ENCODE measurements at places on chromosomes 5 and 9.

DNA sequence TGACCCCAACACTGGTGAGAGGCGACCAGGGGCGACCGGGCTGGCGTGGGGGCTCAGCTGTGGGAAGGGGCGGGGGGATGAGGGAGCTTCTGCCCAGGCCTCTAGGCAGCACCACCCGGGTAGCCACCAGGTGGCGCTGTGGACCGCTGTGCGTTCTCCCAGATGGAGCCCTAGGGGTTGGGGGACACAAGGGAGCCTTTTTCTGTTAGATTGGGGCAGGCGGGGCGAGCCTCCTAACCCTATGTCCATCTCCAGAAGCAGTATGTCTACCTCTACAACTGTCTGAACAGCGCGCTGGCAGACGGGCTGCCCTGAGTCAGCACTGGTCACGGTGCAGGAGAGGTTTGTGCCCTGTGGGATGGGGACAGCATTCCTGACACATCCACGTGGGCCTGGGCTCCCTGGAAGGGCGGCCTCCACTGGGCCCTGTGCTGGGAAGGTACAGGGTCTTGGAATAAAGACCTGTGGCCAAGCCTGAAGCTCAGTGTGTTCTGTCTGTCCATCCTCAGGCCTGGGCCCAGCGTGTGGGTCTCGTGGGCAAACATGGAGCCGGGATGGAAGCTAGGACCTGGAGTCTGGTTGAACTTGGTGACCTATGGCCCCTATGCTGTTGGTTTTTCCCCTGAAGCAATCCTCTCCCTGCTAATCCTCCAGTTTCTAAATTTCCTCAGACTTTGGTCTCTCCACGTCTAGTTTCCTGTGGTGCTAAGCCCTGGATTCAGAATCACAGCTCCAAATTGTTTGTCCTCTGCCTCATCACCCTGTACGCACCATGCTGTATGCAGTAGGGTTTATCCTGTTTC, 23.1 kb upstream of the SPTLC1 start:
- peak; percentile 33 for DNase-seq

- no peak for DNase-seq
Measured at GRCh38 chr9:75451505-75451904, 363.2 kb downstream of the OSTF1 start.

DNA sequence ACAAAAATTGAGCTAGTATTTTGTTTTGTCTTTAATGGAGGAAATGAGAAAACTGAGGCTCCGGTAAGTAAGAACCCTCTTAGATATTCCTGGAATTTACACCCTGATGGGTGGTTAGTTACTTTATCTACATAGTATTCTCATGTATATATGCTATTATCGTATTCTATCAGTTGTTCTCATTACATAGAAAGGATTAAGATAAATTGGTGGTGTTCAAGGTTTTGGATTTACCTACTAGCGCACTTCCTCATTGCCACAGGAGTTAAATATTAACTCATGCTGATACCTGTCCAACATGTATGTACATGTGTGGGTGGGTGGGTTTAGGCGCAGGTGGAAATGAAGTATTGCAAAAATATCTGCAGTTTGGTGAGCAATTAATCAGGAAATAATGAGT, 61.1 kb upstream of the IFNE start:
- no peak for DNase-seq

DNA sequence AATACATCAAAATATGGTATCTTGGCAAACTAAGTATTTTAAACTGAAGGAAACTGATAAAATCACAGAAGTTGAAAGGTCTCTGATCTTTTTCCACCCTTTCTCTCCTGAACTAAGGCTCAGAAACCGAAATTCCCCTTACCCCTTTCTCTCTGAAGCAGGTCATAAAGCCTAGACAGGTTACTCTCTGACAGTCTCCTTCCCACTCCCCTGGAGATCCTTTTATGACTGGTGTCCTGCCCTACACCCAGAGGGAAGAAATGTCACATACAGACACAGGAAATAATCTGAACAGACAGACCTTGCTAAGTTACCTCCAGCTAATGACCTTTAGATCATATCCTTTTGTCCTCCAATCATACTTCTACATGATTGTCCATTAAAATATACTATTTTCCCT, 127.4 kb downstream of the HCN1 start:
- DNase-seq = no peak

- peak; percentile 61 for DNase-seq
Measured at GRCh38 chr5:141519605-141520565, 31.0 kb downstream of the PCDHGC5 start.

- no peak for DNase-seq
Measured at GRCh38 chr5:64952951-64953673, 184.4 kb downstream of the CWC27 start.

DNA sequence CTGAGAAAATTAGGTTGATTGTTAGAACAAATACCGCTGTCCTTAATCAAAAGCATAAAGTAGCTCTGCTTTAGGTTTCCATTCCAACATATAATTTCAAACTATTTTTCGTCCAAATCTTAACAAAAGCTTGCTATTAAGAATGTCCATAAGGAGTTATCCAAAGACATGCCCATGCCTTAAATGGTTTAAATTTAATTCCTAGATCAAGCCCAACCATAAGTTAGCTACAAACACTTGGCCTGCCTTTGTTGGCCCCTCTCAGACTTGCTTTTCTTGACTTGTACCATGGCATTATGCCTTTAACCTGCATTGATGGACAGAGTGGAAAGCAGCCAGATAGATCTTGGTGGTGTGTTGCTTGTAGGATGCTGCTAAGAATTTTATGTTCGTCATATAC, 8.8 kb downstream of the GARNL3 start:
- DNase-seq = no peak

DNA sequence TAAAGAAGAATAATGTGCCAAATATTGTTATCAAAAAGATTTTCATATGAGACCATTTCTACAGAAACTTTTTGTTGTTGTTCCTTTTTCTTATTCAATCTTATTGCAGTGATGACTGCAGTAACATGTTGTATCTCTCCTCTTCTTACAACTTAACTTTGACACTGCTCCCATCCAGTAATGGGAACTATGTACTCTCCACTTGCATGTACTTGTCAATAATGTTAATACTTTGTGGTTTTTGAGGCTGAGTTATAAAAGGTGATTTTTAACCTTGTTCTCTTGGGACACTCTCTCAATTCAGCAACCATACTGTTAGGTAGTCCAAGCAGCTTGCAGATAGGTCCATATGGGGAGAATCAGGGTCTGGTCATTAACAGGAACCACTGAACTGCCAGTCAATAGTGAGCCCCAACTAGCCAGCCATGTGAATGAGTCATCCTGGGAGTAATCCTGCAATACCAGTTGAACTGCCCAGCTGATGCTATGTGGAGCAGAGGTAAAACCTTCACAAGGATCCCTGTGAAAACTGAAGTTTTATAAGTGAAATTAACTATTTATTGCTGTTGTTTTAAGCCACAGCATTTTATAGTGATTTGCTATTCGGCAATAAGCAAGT, 199.6 kb upstream of the DAB2 start:
- DNase-seq = no peak

DNA sequence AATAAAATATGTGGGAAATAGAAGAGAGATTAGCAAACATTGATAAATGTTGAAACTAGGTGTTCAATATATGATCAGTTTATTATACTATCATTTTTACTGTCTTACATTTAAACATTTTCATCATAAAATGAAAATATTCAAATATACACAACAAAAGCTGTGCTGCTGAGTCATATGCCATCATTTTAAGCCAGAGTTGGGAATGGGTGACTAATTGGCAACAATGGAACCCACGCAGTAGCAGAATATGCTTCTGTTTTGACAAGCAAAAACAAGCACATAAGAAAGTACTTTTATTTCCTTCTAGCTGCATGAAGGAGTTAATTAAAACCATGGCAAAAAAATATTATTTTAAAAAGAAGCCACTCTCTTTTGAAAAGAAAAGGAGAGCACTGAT, 340.0 kb upstream of the EDIL3 start:
- DNase-seq = peak; percentile 0

GRCh38 chr9:95807326-95807947, 68.1 kb upstream of the ERCC6L2 start:
- no peak for DNase-seq

Measured in inflammatory macrophage treated with lipopolysaccharide for 1 hour (primary cell).